Fibroblast of the conjunctiva (primary cell): ENCODE measurements at places on chromosomes 16 and 17.

GRCh38 chr16:78762222-78762621, 662.8 kb downstream of the WWOX start:
- no peak for DNase-seq

DNA sequence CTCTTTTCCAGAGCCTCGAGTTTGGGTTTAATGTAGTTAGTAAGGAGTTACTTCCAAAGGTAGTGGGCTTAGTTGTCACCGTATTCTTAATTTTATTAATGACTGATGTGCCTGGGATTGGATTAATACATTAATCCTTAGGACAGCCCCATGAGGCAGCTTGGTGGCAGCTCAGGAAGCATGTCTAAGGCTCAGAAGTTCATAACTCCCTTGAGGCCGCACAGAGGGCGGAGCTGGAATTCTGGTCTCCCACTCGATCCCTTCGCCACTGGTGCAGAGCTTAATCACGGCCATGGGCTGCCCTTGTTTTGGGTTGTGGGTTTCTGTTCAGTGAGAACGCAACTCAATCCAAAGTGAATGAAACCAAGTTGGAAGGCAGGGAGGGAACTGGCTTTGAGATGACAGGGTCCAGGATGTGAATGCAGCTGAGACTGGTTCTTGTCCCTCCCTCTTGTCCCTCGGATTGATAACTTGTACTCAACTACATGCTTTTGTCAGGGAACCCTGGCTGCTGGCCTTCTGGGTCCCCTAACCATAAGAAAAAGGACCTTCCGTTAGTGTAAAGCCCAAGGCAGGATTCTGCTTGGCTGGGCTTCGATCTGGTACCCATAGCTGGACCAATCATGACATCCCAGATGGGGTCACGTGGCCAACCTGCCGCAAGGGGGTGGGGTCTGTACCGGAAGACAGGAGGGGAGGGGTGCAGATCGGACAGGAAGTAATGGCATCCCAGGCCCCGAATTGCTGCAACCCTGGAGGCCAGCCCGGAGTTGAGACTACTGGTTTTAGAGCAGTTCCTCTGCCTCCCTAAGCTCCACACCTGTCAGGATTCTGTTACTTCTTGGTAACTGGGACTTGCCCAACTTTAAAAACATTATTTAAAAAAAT, 45.4 kb downstream of the SNX20 start:
- no peak for DNase-seq

GRCh38 chr17:27233776-27234175, 60.1 kb upstream of the WSB1 start:
- DNase-seq: no peak

- DNase-seq: no peak
Observed at GRCh38 chr16:57888128-57888527, 82.8 kb downstream of the CNGB1 start.

DNA sequence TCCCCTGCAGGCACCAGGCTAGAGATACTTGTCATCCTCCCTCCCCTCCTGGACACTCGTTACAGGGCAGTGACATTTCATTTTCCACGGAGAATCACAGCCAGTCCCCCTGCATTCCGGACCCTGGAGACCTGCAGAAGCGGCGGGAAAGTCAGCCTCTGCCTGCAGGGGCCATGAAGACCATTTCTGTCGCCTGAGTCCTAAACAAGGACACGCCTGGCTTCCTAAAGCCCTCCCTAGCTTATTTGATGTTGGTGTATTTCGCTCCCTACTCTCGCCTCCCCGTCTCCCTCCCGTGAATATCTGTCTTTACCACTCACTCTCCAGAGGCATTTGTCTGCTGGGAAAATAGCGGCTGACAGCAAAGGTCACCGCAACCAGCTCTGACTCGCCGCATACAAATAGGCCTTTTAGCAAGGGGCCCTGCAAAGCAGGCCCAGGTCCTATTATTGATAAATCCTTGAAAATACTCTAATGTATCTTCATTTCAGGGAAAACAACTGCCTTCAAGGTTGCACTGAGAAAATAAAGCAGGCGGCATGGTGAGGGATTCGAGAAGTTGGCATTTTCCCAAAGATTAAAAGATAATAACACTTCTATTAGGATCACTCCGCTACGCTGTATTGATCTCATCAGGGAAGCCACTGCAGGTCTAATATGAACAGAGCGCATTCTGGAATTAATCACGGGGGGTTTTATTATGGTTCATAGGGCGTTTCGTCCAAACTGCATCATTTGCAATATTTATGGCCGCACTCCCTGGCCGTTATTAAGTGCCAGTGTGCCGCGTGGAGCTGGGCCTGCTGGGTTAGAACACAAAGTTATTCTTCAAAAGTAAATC, 447.1 kb upstream of the CDH5 start:
- no peak for DNase-seq

DNA sequence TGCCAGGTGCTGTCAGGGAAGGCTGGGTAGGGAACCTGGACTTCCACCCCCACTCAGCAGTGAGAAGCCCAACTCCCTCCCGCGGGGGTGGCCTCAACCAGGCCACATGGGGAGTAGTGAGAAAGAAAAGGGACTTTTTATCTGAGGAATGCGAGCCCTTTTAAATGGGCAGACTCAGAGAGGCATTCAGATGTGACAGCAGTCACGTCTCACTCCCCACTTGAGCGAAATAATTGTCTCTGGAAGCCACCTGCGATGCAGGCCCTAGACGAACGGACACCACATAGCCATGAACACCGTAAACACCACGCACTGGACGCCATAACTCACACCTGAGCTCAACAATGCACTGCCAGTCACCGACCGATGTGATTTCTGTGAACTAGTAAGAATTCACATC, 11.9 kb upstream of the CD300E start:
- DNase-seq: no peak

DNA sequence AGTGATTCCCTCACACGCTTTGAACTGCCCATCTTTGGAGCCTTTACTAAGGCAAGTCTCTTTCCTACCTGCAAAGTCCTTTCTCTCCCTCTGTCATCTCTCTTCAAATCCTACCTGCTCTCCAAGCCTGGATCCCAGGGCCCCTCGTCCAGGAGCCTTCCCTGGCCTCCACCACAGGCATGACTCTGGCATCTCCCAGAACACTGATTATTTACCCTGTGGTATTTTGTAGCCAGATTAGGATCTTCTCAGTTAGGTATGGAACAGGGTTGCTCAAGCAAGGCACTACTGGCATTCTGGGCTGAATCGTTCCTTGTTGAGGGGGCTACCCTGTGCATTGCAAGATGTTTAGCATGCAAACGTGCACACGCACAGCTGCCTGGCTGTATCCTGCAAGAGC, 31.9 kb upstream of the POLR3E start:
- no peak for DNase-seq

- DNase-seq: no peak
Observed at GRCh38 chr16:30992276-30992780, 7.3 kb downstream of the HSD3B7 start.
